ENCODE measurements at places on chromosomes 5 and 9. TPM values are rescaled to one million over a fixed set of nuclear protein-coding genes. Genes with fewer than 3 reads are reported as not detected.

GRCh38 chr9:71108937-71109336 lies 12.5 kb downstream of the TRPM3 start:
- no peak for DNase-seq

GRCh38 chr5:14025569-14026286 lies 81.2 kb upstream of the DNAH5 start:
- DNase-seq: peak; percentile 45

GRCh38 chr9:93003552-93004407 lies 54.7 kb upstream of the SUSD3 start:
- DNase-seq: peak; percentile 72

DNA sequence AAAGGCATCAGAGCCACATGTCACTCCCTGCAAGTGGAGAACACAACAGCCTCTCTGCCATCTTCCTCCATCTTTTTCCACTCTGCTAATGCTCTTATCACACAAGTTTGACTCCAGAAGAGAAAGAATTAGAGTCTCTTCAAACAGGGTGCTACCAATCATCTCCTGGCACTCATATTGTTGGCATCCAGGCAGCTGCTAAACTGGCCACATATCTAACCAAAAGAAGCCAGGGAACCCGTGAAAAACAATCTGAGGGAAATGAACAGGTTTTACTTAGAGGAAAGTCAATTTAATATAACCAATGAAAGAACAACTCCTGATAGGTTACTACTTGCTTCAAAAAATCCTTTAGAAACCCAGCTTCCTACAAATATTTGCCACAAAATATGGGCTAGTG lies 117.2 kb downstream of the SLC25A46 start:
- no peak for DNase-seq

DNA sequence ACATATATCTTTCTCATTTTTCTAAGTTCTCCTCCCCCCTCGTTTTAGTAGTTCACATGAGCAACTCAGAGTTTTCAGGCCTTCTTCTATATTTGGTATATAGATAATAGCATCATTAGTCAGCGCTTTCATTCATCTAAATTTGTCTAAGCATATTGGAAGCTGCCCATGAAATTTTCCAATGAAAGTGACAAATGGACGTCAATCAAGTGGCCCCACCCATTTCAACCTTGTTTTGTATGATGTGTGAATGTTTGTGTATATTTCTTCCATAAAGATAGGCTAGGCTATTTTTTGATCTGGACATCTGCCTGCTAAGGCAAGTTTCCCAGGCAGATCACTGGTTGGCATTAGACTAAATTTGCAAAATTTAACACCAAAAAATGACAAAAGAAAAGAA lies 104.0 kb upstream of the SSBP2 start:
- DNase-seq: no peak

- no peak for DNase-seq
Observed at GRCh38 chr5:106303911-106304310, 1366.8 kb downstream of the EFNA5 start.

DNA sequence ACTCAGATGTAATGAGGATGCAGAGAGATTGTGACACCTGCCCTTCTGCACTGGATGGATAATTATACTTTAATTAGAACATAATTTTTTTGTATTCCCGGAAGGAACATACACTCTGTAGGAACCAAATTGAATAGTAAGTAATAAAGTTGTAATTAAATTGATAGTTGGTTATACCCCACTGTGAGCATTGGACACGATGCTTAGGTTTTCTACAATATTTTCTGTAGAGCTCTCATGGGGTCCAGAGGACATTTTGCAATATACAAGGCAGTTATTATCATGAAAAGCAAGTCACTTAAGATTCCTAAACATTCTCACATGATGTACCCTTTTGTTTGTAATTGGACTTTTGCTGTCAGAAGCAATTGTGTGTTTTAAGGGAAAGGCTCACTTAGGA lies 63.4 kb downstream of the DIRAS2 start:
- no peak for DNase-seq

The MYO10 gene
- 72.3 TPM for total RNA-seq

The CKS2 gene
- total RNA-seq: 146 TPM

The EPB41L4A gene
- total RNA-seq: not detected
